Myocyte (in vitro differentiated cells): ENCODE measurements at places on chromosomes 1 and 21. TPM values are rescaled to one million over a fixed set of nuclear protein-coding genes. Genes with fewer than 3 reads are reported as not detected.
A peak's percentile ranks its signal among the peaks of the same experiment; 100 is the strongest.

- no peak for DNase-seq
Measured at GRCh38 chr1:197958438-197959305, 41.5 kb downstream of the LHX9 start.

GRCh38 chr1:85278853-85279314 is 2.5 kb upstream of the BCL10 start:
- peak; percentile 83 for DNase-seq

- DNase-seq = no peak
Measured at GRCh38 chr1:224447971-224448370, 13.4 kb upstream of the WDR26 start.

GRCh38 chr1:198647055-198647454 is 8.2 kb downstream of the PTPRC start:
- no peak for DNase-seq

DNA sequence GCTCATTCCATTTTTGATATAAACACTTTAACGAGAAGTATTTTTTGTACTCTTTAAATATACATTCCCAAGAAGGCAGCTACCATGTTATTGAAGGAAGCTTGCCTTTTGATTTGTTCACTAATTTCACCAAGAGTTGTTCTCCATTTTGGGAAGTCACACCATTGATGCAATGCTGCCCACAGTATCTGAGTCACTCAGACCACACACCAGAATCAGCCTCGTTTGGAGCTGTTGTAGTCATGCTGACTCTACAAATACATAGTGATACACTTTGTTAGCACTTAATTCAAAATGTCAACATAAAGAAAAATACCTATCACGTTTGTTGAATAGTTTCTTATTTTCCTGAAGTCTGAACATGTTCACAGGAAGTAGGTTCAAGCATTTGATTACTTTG is 78.7 kb downstream of the PAPPA2 start:
- no peak for DNase-seq

GRCh38 chr1:222772996-222773379 is 36.0 kb downstream of the FAM177B start:
- peak; percentile 80 for DNase-seq

- DNase-seq = no peak
Measured at GRCh38 chr1:229272164-229273158, 1.6 kb downstream of the RAB4A start.

- DNase-seq = no peak
Measured at GRCh38 chr1:23537296-23537973, 6.4 kb upstream of the E2F2 start.

- no peak for DNase-seq
Measured at GRCh38 chr1:41426201-41426890, 58.1 kb downstream of the EDN2 start.

GRCh38 chr1:160581961-160582360 is 2.7 kb upstream of the CD84 start:
- DNase-seq = no peak

Gene TNNT2
- 3,022 and 4,635 TPM in 2 replicates for total RNA-seq

Gene OLIG2
- total RNA-seq = not detected in 2 replicates

Gene MR1
- total RNA-seq = 10.4 and 11.8 TPM in 2 replicates

DNA sequence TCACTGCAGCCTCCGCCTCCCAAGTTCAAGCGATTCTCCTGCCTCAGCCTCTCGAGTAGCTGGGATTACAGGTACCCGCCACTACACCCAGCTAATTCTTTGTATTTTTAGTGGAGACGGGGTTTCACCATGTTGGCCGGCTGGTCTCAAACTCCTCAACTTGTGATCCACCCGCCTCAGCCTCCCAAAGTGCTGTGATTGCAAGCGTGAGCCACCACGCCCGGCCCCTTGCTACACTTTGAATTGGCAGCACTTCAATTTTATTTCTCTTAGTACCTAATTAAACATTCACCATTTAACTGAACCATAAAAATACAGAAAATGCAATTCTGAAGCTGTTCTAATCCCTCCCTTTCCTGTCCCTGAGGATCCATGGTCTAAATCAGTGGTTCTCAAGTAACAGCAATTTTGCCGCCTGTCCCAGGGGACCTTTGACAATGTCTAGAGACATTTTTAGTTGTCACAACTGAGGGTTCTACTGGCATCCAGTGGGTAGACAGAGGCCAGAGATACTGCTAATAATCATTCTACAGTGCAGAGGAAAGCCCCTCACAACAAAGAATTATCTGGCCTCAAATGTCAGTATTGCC is 4.3 kb upstream of the BCL2L15 start:
- no peak for DNase-seq

GRCh38 chr1:202304375-202304774 is 37.4 kb downstream of the UBE2T start:
- peak; percentile 87 for DNase-seq

DNA sequence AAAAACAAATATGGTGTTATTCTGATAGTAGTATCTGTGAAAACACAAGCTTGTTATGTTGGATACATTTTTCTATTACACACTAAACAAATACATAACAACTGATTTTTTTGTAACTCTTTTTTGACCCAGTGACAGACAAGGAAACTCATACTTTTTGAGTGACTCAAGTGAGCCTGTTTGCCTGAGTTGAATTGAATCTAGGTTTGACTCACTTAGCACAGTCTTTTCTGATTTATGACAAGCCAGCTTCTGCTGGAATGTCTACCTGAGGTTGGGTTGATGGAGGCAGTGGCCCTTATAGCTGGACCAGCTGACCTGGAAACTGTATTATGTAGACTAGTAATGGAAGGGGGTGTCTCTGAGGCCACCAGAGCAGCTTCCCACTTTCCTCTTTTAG is 4.2 kb upstream of the CLCA4 start:
- no peak for DNase-seq

- DNase-seq = no peak
Measured at GRCh38 chr1:38360807-38361206, 314.2 kb upstream of the POU3F1 start.

Gene CD53
- total RNA-seq = not detected in 2 replicates

Gene OTUD3
- total RNA-seq = 10.6 and 12.5 TPM in 2 replicates

- DNase-seq = no peak
Measured at GRCh38 chr1:194362327-194362726, 1175.9 kb upstream of the B3GALT2 start.

Gene PAPPA2
- 0.52 and 0.75 TPM in 2 replicates for total RNA-seq

GRCh38 chr21:36210779-36211659 is 54.4 kb downstream of the DOP1B start:
- DNase-seq = peak; percentile 27

DNA sequence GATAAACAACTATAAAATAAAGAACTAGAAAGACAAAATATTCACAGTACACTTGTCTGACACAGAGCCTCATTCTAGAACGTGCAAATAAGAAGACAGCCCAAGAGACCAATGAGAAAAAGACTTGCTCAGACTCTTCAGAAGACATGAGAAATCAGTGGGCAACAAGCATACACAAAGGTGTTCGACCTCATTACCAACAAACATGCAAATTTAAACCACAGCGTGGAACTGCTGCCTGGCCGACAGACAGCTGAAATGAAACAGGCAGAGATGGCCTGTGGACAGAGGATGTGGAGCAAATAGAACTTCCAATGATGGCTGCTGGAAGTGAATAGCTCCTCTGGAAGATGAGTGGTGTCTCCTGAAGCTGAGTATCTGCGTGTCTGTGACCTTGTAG is 22.4 kb upstream of the COL6A1 start:
- no peak for DNase-seq

GRCh38 chr21:43295066-43295958 is 126.5 kb downstream of the CRYAA start:
- no peak for DNase-seq

Gene ETV3L
- not detected in 2 replicates for total RNA-seq

DNA sequence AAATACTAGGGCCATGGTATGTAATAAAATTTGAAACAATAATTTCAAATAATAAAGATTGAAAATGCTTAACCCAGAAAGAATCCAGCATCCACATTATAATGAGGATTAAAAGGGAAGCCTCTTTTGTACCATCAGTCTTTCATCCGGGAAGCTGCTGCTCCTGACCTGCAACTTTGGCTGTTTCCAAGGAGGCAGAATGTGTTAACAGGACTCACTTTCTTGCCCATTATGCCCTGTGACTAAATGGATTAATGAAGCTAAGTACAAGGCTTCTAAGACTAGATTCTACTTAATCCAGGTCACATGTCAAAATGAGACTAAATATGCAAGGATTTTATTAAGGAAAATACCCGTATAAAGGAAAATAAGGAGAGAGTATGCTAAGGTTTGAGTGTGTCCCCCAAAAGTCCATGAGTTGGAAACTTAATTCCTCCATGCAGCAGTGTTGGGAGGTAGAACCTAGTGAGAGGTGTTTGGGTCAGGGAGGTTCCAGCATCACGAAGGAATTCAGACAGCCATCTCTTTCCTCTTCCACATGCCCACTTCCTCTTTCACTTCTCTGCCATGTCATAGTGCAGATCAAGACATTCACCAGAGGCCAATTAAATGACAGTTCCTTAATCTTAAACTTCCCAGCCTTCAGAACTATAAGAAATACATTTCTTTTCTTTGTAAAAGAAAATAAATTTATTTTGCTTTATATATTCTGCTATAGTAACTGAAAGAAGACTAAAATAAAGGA is 27.7 kb downstream of the FMO2 start:
- no peak for DNase-seq

DNA sequence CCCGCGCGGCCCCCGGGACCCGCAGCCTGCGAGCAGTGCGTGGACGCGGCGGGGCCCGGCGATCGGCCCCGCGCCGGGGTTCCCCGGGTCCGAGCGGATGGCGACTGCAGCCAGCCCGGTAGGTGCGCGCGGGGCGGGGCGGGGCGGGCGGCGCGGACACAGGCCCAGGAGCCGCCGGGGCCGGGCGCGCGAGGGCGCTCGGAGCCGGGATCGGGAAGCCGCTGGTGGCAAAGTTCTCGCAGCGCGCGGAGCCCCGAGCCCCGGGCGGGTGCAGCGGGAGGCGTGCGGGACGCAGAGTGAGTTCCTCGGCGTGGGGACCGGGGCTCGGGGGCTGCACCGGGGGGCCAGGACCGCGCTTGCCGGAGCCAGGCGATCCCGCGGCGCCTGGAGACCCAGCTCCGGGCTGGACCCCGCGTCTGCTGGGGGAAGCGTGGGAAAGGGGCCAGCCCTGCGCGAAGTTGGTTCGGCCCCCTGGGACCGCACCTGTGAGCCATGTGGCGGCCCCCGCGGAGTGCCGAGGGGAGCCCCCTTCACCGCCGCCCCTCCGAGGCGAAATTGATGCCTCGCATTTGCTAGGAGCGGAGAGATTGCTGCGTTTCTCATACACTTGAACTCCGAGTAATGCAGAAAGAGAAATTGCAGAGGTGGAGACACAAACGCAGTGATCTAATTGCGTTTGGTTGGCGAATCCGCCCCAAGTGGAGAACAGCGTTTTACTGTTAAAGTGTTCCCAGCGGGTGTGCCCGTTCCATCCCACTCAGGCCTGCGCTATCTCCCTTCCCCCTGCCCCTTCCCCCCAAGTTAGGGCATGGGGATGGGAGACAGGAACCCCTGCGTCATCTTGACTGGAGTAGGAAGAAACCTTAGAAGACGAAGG is 228.9 kb upstream of the TMEM51 start:
- peak; percentile 67 for DNase-seq

DNA sequence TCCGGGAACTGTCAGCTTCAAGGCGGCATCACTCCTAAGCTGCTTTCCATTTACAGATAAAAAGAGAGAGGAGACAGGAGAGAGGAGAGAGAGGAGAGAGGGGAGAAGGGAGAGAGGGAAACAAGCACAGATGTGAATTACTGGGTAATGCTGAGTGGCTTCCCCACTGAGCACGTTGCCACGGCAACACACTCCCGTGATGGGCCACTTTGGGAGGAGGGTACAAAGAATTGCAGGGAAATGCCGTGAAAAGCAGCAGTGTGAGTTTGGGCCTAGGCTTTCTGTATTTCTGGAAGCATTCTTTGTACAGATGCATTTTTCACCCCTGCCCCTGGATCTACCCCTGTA is 128.0 kb upstream of the IRF2BP2 start:
- DNase-seq = no peak

GRCh38 chr1:212055333-212055732 is 19.8 kb downstream of the DTL start:
- DNase-seq = peak; percentile 42

DNA sequence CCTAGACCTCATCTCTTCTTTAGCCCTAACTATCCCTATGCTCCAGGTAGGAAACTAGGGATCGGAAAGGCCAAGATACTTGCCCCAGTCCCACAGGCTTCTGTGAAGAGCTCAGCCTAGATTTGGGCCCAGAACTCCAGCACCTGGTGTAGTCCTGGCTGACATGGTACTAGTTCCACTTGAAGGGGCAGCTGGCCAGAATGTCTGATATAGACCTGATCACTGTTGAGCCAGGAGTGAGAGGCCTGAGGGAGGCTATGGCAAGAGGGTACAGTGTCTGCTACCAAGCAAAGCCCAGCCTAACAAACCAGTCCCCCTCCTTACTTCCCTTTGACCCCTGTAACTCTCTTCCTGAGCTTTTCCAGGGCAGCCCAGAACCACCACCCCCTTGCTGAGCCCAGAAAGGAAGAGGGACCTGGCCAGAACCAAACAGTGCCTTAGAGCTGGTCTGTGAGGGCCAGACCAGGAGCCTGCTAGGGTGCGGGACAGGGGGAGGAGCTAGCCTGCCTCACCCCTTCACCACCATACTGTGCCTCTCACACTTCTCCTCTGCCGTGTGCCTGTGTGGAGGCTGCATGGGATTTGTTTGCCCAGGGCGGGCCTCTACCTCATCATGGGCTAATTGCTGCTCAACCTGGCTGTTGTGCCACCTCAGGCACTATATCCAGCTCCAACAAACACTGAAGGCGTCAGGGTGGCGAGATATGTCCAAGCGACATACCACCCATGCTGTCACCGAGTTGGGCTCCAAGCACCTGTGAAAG is 10.9 kb downstream of the POMGNT1 start:
- no peak for DNase-seq

DNA sequence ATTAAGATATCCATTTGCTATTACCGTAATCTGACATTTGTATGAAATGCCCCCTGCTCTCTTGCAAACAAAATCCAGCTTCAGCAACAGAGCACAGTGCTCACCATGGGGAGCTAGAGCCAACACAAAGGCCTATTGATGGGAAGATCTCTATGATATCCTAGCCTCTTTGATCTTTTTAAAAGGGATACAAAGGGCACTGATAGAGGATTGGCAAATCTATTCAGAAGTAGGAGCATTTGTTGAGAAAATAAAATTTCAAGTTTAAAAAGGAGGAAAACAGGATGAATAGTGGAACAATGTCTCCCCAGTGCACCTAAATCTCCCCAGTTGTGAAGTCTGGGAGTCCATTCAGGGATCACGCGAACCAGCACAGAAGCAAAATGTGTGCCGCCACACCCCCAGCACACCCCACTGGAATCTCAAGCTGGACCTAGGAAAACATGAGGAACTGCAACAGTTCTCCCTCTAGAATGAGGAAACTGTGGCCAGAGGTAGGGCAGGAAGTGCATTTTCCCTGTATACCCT is 32.2 kb downstream of the MRAP start:
- DNase-seq = no peak

- DNase-seq = peak; percentile 68
Measured at GRCh38 chr1:84753516-84754385, 63.5 kb upstream of the SSX2IP start.

Gene SFN
- not detected in 2 replicates for total RNA-seq
